A549 treated with CpdA at 1 μM for 4 hours (cell line): ENCODE measurements at places on chromosomes 5 and 9. TPM values are rescaled to one million over a fixed set of nuclear protein-coding genes. Genes with fewer than 3 reads are reported as not detected.

SEMA5A gene
- total RNA-seq = not detected in 5 replicates

ISL1 gene
- total RNA-seq = 0.09 TPM in 1 of 5 replicates, not detected in the others

IFNA21 gene
- not detected in 5 replicates for total RNA-seq

ARHGEF37 gene
- 0.77 to 1.1 TPM (median 0.90 TPM) in 5 replicates for total RNA-seq
